RPMI7951 (cell line): ENCODE measurements at places on chromosomes 5 and 9.

DNA sequence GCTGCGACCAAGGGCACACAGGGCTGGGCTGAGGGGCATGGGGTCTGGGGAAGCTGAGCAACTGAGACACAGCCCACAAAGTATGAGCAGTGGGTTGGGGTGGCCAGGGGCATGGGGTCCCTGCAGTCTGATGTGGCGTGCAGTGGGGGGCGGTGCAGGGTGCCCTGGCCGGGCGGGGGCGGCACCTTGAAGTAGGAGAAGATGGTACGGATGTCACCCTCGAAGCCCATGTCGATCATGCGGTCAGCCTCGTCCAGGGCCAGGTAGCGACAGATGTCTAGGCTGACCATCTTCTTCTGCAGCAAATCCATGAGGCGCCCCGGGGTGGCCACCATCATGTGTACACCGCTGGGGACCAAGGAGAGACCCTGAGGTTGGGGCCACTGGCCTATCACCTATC, 3.3 kb downstream of the DDX41 start:
- DNase-seq, result no peak

DNA sequence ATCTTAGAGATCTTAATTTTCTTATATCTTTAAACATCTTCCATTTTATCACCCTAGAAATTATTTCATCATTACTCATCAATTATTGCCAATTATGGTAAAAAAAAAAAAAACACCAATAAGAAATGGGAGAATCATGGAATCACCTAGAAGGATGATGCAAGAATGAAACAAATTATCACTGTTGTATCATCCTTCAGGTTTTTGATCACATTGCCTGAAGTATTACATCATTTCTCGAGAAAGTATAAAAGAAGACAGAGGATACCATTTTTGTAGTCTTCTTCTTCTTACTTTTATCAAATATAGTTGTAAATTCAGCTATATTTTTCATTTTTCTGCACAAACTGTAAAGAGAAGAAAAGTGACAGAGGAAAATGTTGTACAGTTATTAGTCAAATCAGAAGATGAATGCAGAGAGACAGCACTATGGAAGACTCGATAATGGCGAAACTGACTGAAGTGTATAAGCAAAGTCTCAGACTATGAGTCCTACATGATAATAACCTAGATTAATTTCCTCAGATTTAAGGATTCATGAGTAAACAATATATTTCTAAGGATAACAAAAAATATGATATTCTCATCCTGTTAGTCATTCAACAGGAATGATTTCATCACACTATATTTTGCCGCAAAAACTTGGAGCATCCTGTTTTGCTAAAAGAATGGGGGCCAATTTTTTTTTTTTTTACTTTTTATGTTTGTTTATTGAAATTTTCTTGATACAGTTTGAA, 5.9 kb upstream of the STC2 start:
- DNase-seq, result peak; percentile 29

- no peak for DNase-seq
These were observed 35.0 kb downstream of the ADAMTS6 start for GRCh38 chr5:65446682-65447081.

- no peak for DNase-seq
These were observed 616.6 kb downstream of the GABRG2 start for GRCh38 chr5:162684145-162684544.

- DNase-seq, result no peak
These were observed 159.4 kb downstream of the MYO10 start for GRCh38 chr5:16776611-16777251.

GRCh38 chr5:168934169-168934568, 355.0 kb upstream of the PANK3 start:
- DNase-seq, result no peak

DNA sequence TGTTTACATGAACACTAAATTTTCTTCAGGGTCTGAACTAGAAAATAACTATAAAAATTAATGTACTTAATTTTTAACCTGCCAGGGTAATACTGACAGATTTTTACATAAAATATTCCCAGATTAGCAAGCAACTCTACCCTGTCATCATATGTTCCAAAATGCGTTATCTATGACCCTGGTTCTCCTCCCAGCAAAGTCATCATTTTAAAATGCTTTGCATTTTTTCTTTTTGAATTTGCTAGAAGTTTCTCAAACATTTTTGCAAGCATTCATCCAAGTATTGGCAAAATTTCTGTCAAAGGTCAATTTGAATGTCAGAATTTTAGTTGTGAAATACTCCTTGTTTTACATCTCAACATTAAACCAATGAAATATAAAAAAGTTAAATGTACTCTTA, 144.5 kb upstream of the FTMT start:
- no peak for DNase-seq

DNA sequence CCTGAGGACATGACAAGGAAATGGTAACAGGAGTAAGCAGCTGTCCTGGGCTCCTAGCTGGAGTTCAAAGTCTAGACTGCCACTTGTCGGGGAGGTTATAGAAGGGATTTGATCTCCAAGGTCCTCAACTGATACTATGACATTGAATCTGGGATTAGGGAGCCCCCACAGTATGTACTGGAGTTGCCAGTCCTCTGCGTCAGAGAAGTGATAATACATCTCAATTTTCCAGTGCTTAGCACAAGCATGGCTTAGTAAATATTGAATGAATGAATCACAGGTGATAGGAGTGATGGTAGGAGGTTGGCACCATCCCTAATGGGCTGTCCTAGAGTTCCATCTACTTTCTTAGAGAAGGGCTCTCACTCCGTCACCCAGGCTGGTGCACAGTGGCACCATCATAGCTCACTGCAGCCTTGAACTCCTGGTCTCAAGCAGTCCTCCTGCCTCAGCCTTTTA, 6.2 kb upstream of the TPM2 start:
- DNase-seq, result no peak

GRCh38 chr5:16901021-16901644, 35.0 kb downstream of the MYO10 start:
- DNase-seq, result no peak

- DNase-seq, result peak; percentile 2
These were observed 111.3 kb downstream of the FER start for GRCh38 chr5:108858959-108859358.

- no peak for DNase-seq
These were observed 9.4 kb upstream of the DDX41 start for GRCh38 chr5:177526191-177526590.

- DNase-seq, result peak; percentile 70
These were observed 4.0 kb upstream of the NIPSNAP3A start for GRCh38 chr9:104743376-104743985.

DNA sequence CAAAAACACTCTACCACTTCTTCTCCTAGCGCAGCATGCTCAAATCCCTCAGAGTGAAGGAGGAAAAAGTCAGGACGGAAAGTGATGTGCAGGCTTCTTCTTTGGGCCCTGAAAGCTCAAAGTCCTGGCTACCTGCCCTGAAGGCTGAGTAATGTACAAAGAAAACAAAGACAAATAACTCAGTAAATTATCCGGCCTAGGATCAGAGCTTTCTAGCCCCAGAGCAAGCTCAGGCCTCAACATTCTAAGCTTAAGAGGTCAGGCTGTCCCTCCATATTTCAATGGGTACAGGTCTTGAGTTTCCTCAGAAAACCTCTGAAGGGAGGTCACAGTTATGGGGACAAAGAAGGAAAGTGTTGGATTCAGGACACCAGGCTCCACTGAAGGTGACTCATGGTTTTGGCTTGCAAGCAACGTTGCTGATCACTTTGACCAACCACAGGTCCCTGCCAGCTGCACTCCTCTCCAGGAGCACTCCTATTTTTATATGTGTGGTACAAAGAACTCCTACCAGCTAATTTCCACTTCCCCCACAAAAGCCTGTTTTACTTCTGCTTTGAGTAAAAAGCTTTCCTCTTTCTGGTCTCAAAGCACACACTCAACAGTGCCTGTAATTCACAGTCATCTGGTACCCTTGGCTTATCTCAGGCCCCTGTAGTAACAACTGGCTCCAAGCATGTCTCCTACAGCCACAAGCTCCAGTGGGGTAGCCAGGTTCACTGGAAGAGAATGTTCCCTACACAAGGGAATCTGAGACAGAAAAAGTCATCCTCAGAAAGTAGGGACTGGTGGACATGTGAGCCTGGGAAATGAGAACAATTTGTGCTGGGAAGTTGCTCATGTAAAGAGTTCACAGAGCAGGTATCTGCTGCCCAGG, 115.7 kb downstream of the UGCG start:
- peak; percentile 95 for DNase-seq

GRCh38 chr5:151363673-151364072, 16.3 kb upstream of the SLC36A2 start:
- no peak for DNase-seq

- no peak for DNase-seq
These were observed 171.6 kb upstream of the OTULINL start for GRCh38 chr5:14410068-14410393.

DNA sequence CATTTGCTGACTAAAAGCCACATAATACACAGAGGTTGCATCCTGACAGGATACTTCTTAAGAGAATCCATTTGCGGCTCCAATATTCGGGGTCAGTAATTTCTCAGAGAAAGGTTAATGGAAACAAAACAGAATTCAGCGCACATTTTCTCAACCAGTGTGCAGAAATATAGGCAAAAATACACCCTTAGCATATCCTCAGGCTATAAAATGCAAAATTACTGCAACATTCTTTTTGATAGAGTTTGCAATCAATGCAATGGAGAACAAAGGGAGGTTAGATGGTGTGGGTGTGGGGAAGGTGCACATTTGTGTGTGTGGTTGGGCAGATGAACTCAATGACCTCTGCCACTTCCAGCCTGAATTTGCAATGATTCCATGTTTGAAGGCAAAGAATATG, 35.4 kb upstream of the ACO1 start:
- DNase-seq, result no peak

DNA sequence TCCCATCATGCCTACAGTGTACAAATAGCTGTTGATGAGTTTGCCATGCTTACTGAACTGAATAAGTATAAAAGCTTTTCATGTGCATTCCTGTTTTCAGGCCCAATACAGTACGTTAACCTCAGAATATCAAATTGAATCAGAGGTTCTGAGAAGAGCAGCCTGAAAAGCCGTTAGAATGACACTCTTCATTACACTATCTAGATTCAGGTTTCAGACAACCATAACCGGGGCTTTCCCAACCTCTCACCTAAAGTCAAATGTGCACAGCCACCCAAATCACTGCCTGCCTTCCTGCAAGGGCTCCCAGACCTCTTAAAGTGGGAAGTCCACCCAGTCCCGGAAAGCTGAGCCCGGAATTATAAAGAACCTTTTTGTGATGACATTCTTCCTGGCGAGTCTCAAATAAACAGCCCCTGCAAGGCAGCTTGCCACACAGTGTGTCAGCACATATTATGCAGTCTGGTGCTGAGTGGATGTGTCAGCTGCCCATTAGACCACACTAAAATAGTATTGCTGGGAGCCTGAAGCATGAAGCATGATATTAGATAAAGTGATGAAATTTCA, 245.8 kb downstream of the TLE4 start:
- DNase-seq, result peak; percentile 23

DNA sequence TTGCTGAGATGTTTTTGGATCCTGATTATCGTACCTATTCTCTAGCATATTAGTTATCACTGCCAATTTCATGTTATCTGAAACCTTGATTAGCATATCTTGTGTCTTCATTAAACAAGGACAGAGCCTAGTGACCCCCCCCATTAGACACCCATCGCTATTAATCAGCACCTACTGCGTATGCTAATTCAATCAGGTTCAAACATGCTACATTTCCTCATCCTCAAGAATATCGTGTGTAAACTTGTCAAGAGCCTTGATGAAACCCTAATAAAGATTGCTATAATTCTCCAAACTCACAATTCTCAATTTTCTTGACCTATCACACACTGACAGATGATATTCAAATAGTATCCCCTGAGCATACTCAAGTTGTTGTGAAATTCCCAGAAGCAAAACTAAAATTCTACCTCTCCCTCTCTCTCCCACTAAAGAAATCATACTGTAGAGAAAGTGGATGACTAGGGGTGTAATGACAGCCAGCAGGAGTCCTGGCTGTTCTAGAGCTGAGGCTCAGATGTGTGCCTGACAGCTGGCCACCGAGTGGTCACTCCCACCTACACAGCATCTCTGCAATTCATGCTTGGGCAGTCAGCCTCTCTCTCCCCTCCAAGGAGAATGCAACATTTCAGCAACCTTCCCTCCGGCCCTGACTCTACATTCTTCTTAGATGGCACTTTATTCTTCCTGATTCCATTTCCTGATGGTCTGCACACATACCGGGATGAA, 9.2 kb upstream of the ZNF354A start:
- no peak for DNase-seq

GRCh38 chr5:121949885-121950284, 11.9 kb upstream of the SRFBP1 start:
- peak; percentile 40 for DNase-seq

GRCh38 chr9:84136119-84136868, 155.7 kb downstream of the RMI1 start:
- peak; percentile 48 for DNase-seq

DNA sequence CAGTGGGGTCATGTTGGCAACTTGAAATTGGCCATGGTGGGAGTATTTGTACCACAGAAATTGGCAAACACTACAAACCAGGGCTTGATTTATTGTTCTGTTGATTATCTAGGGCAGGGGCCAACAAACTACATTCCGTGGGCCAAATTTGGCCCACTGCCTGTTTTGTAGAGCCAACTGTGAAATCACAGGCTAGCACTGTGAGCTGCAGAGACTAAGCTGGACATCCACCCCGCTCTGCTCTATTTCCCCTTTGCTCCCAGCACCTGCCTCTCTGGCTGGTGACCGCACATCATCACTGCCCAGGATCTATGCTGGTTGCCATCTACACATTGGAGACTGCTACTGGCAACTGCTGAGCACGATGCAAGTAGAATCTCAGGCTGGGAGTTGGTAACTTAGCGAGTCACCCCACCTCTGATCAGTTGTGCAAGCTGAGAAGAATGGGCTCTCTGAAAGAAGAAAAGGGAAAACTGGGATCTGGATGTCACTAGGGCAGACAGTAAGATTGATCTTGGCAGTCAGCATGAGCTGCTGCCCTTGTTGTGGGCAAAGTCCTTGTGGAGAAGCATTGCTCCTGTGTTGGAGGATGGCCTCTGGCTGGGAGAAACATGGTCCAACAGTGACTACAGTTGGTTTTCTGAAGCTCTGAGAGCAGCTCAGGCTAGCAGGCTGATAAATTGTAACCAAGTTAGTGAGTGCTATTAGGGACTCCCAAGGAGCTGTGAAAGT, 144.7 kb upstream of the RAD23B start:
- no peak for DNase-seq

GRCh38 chr5:111635916-111636570, 121.0 kb downstream of the NREP start:
- no peak for DNase-seq

- DNase-seq, result no peak
These were observed 205.3 kb downstream of the DEPDC1B start for GRCh38 chr5:60494635-60495034.

DNA sequence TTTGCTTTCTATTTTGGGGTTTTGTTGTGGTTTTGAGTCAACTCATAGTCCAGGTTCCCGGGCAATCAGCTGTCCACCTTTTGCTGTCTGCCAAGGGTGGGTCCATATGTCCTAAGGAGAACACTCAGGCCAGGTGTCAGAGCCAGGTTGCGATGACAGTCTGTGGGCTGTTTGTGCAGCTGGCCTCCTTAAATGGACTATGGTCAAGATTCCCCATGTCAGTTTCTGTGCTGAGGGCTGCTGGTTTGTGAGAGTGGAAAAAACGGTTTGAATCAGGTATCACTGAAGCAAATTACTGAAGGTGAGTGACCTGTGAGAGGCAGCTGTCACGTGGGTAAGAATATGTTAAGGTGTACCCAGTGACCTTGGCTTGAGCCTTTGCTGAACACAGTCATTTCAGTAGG, 33.0 kb downstream of the SNX30 start:
- no peak for DNase-seq
